ENCODE measurements at places on chromosomes 5 and 9. TPM values are rescaled to one million over a fixed set of nuclear protein-coding genes. Genes with fewer than 3 reads are reported as not detected.

- peak; percentile 27 for DNase-seq
These were observed 74.8 kb downstream of the SLF1 start for GRCh38 chr5:94693043-94693822.

- DNase-seq: no peak
These were observed 2.8 kb downstream of the PDLIM7 start for GRCh38 chr5:177494346-177495195.

DNA sequence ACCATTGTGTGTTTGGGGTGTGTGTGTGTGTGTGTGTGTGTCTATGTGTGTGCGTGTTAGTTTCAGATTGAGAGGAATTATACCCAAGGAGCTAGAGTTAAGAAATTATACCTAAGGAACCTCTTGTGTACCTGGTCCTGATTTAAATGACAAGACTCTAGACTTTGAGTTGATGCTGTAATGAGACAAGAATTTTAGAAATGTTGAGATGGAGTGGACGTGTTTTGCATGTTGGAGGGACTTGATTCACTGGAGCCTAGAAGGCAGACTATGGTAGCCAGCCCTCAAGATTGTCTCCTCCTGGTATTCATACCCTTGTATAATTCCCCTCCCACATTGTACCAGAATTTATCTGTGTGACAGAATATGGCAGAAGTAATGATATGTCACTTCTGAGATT is 52.4 kb upstream of the HSPB3 start:
- no peak for DNase-seq

GRCh38 chr5:160423099-160423498 is 1.4 kb downstream of the PTTG1 start:
- no peak for DNase-seq

- no peak for DNase-seq
These were observed 113.4 kb downstream of the MRPL36 start for GRCh38 chr5:1686016-1686802.

- DNase-seq: no peak
These were observed 18.8 kb downstream of the CSNK1G3 start for GRCh38 chr5:123530728-123531127.

DNA sequence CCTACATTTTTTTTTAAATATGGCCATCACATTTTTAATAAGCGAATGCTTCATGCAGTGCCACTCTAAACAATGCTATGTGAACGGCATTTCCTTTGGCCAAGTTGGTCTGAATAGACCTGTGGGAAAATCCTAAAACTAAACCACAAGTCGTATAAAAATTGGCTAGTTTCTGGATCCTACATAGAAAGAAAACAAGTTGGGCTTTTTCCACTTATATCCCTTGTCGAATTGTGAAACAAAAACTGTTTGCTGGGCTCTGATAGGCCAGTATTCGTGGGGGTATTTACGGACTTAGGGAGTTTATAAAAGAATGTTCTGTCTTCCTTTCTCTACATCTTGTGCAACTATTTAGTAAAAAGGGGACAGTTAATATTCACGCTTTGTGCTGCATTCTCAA is 153.1 kb upstream of the KLF9 start:
- no peak for DNase-seq

DNA sequence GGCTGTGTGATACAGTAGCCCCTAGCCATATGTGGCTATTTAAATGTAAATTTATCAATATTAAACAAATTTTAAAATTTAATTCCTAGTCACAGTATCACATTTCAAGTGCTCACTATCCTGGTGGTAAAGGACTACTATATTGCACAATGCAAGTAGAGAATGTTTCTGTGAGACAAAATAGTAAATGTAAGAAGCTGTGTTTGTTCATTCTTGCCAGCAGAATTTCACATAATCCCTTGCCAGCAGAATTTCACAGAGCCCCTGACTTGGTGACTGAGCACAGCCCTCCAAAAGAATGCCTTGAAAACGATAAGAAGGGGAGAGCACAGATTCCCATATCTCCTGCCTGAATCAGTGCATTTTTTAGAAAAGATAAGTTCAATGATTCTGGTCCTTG is 75.9 kb upstream of the SELENOP start:
- DNase-seq: no peak

GRCh38 chr5:78636682-78637081 is 11.9 kb downstream of the LHFPL2 start:
- DNase-seq: no peak

DNA sequence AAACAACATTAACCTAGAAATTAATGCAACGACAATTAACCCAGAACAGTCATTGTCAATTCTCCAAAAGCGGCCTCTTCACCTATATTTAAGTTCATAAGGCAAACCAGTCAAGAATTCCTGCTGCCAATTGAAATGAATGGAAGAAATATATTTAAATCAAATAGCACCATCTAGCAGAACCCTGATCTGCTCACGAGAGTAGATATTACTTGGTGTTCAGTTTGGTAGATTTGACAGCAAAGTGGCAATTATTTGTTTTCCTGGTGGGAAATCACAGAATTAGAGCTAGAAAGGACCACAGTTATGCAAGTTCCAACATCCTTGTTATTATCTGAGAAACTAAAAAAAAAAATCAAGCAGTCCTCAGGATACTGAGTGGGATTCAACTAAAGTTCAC is 2.3 kb downstream of the SSBP2 start:
- DNase-seq: no peak

DNA sequence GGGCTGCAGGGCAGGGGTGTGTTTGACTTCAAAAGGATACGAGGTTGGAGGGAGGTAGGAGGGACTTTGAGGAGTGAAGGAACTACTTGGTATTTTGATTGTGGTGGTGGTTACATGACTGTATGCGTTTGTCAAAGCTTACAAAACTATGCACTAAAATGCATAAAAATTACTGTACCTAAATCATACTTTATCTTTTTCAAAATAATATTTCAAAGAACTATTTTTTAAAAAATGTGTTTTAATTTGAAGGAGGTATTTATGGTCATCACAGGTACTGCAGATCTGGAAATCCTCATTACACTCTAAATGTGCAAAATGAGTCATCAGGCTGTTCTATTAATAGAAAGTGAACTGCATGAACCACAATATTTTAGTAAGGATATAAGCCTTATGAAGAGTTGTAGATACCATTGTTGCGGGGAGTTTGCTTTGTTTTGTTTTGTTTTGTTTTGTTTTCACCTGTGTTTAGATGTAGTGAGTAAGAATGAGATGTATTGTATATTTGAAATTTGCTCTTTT is 116.9 kb downstream of the ARRDC3 start:
- no peak for DNase-seq

DNA sequence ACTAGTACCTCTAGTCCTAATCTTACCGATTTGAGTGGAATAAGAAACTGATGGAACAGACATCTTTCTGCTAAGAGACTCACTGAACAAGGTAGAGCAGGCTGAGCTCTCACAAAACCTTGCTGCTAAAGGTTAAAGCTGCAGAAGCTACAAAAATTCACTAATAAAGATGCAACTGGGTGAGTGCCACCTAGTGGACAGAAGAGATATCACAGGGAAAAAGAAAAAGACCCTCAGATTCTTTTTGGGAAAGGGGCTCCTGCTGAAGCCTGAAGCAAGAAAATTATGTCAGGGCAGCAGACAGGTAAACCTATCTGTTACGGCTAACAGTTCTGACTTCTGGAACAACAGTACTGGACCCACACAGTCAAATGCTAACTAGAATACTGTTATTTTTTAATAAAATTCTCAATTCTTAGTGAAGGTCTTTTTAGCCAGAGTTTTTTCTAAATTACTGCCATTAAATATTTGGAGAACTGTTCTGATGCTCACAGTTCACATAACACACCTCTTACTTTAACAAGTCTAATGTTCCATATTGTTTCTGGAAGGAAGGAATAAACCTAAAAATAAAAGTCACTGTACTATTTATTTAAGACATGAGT is 51.2 kb downstream of the DIAPH1 start:
- no peak for DNase-seq

DNA sequence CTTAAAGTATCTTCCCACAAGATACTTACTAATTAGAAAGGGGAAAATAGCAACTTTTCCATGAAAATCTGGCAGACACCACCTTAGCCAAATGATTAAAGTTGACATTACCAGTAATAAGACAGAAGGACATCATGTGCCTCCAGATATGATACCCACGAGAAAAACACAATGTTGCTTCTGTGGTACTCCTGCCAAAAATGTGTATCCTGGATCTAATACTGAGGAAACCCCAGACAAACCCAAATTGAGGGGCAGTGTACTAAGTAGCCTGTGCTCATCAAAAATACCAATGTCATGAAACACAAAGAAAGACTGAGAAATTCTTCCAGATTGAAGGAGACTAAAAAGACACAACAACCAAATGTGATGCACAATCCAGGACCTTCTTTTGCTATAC is 85.3 kb downstream of the TTLL11 start:
- no peak for DNase-seq

DNA sequence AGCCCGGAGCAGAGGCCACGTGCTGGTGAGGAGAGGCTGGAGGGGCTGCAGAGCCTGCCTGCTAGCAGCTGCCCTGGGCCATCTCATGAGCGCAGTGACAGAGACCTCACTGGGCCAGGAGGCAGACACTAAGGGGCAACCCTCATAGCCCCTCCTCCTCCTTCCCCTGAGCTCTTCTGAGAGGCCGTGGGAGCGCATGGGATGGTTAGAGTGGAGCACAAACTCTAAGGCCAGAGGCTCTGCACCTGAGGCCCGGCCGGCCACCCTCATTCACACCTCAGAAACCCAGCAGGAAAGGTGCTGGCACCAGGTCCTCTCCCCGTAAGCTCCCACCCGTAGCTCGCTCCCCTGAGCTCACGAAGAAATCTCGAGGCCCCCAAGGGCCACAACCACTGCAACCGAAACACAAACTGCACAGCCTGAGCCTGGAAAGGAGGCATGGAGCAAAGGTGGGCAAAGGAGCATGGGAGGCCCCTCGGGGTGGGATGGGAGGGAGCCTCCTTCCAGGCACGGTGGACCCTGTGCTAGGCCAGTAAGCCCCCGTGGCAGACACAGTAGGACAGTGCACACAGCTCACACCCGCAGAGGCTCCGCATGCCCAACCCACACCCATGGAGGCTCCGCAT is 17.7 kb downstream of the CAMSAP1 start:
- no peak for DNase-seq

The SLC31A2 gene
- 3.5 TPM for polyA plus RNA-seq

The CARD9 gene
- 1.5 TPM for polyA plus RNA-seq

The IL33 gene
- 8.9 TPM for polyA plus RNA-seq

The IL5 gene
- polyA plus RNA-seq: not detected

The ZNF79 gene
- polyA plus RNA-seq: 7.5 TPM

The GDA gene
- 0.43 TPM for polyA plus RNA-seq

The IFNE gene
- polyA plus RNA-seq: 0.08 TPM

The ST8SIA4 gene
- 6.2 TPM for polyA plus RNA-seq

The SLC6A19 gene
- polyA plus RNA-seq: 77.6 TPM

The KCNMB1 gene
- polyA plus RNA-seq: 1.3 TPM

The GGTA1 gene
- polyA plus RNA-seq: 6.4 TPM

The PCDHB7 gene
- polyA plus RNA-seq: 4.7 TPM
